ENCODE measurements at places on chromosomes 2 and 18.

DNA sequence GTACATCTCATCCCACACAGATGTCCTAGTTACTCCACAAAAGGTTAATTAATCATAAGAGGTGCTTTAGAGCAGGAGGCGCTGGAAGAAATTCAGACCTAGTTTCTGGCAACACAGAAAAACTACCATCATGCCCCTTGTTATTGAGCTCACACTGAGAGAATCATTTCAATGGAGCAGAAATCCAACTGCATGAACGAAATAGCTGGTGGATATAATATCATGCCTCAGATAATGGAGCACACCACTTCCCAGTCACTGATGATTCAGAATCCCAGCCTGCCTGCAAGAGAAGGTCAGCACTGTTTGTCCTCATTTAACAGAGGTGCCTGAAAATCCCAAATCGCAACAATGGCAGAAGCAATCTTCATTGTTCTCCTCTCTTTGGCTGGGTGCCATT lies 125.8 kb upstream of the CREB1 start:
- no peak for DNase-seq

- no peak for DNase-seq
Observed at GRCh38 chr18:26714739-26715138, 150.8 kb downstream of the AQP4 start.

DNA sequence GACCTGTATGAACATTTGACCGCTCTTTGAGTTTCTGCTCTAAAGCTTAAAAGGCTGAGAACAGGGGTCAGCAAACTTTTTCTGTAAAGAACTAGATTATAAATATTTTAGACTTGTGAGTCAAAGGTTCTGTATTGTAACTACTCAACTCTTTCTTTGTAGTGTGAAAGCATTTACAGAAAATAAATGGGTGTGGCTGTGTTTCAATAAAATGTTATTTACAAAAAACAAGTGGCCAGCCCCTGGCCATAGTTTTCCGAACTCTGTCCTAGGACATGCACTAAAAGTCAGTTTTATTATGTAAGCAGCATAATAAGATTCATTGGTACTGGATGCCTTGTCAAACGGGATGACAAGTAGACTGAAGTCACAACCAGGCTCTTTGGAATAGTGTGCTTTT lies 434.9 kb downstream of the ZEB2 start:
- no peak for DNase-seq

GRCh38 chr2:144320491-144320890 lies 199.4 kb downstream of the ZEB2 start:
- DNase-seq = no peak

GRCh38 chr18:56235071-56235470 lies 403.3 kb downstream of the TXNL1 start:
- no peak for DNase-seq

DNA sequence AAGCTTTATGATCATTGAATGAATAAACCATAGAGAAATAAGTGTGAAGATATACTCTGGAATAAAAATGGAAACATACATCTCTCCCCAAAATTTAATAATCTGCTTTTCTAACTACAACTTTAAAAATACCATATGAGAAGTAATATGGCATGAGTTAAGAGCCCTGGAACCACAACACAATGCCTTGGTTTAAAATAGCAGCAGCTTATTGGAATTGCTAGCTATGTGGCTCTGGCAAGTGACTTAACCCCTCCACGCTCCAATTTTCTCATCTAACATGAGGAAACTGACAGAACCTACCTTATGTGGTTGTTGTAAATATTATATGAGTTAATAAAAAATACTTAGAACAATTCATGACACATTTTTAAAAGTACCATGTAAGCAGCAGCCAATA lies 76.4 kb downstream of the VPS54 start:
- DNase-seq = no peak

- no peak for DNase-seq
Observed at GRCh38 chr2:195543063-195543462, 114.0 kb upstream of the SLC39A10 start.

DNA sequence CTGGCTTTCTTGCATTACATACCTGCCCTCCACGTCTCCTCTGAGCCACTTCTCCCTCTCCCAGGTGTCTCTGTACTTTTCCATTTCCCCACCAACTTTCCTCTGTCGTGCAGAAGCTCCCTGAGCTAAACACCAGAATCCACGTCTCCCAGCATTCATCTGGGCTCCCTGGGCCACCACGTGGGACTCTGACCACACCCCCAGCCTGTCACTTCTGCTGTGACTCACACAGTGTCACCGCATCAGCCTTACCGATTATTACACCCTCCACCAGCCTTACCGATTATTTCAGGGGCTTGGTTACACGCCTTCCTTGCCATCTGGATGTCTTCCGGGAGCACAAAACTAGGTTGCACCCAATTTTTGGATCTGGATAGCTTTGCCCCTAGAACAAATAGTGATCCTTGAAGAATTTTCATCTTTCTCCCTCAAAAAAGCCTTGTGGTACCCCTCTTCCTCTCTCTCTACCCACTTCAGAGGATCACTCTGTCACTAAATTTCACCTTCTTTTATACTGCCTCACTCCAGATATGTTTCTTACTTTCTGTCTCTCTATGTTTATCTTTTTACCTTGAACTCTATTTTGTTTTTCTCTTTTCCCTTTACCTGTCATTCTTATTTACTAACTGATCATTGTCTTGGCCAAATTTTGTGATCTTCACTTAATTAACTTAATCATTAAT lies 136.9 kb upstream of the CAB39 start:
- no peak for DNase-seq

- DNase-seq = no peak
Observed at GRCh38 chr2:23447405-23447804, 62.4 kb downstream of the KLHL29 start.

DNA sequence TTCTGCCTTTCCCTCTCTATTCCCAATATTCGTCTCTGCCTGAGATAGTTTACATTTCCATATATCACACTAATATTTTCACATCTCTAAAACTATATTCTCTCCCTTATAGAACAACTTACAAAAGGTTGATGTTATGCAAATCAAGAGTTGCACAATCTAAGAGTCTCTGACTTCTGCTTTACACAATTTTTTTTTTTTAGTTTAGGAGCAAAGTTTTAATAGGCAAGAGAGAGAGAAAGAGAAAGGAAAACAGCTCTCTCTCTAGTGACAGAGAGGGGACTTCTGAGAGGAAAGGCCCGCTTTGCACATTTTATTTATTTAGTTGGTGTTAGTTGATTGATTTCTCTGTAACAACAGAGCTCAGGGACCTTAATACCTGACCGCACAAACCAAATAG lies 380.2 kb downstream of the TXNL1 start:
- DNase-seq = no peak

- no peak for DNase-seq
Observed at GRCh38 chr2:168255866-168256265, 8.5 kb upstream of the STK39 start.

- DNase-seq = no peak
Observed at GRCh38 chr18:4433717-4434116, 21.4 kb downstream of the DLGAP1 start.

- peak; percentile 51 for DNase-seq
Observed at GRCh38 chr2:72893594-72894319, 6.5 kb downstream of the SPR start.

- DNase-seq = no peak
Observed at GRCh38 chr2:127641133-127641532, 4.8 kb upstream of the GPR17 start.

GRCh38 chr2:12429779-12430406 lies 286.8 kb upstream of the TRIB2 start:
- DNase-seq = no peak

GRCh38 chr18:11672846-11673454 lies 16.1 kb upstream of the GNAL start:
- DNase-seq = no peak

DNA sequence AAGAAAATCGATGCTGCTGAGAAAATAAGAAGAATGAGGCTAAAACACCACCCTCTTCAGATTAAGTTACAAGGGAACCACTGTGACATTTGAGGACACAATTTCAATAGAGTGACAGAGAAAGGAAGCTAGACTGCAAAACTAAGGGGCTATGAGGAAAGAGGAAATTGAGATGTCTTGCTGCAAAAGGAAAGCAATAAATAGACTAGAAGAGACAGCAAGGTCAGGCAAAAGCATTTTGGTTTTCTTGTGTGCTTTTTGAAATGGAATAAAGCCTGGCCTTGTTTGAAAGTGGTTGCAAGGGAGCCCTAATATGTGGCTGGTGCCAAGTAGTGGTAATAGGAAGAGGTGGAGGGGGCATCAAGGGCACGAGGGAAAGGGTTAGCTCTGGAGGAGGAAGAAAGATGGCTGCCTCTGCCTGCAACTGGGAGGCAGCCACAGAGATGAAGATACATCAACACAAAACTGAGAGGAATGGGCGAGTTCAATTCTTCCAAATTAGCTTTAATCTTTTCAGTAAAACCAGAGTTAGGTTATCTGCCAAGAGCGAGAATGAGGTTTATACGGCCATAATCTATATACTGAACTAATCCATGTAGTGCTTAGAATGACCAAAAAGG lies 1.2 kb upstream of the MRO start:
- no peak for DNase-seq

DNA sequence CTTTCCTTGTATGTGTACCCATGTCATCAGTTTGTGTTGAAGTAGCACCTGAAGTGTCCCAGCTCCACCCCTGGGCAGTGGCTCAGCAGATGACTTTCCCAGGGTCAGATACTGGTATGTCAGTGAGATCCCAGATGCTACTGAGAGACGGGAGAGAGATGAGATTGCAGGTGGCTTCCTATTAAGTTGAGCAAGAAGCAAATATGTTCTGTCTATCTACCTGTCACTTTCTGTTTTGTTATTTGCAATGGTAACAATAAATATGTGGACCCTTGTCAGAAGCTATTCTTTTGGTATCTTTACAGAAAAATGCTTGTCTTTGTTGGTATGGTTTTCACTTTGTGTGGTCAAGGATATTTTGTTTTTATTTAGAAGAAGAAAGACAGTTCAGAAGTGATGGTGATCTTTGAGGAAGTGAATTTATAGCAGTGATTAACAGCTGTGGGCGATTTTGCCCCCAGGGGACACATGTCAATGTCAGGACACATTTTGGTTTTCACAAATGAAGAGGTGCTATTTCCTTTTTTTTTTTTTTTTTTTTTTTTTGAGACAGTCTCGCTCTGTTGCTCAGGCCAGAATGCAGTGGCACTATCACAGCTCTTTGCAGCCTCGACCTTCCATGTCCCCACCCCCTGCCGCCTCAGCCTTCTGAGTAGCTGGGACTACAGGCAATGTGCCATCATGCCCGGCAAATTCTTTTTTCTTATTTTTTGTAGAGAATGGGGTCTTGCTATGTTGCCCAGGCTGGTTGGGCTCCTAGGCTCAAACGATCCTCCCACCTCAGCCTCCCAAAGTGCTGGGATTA lies 21.4 kb downstream of the MGAT5 start:
- no peak for DNase-seq

DNA sequence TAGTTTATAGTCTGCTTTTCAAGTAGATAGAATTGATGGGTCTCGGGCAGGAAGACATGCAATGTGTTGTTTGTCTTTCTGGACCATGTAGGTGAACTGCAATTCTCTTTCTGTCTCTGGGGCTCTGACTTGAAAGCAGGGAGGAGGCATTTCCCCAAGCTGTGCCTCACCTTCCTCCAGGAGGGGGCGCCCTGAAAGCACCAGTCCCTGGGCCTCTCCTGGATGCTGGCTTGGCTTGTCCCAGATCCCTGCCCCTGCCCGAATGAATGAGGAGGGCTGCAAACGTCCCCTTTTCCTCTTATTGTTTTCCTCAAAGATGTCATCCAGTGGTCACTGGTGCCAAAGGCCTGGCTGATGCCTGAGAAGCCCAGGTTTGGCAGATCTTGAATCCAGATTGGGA lies 270.6 kb downstream of the CELF4 start:
- no peak for DNase-seq

- DNase-seq = no peak
Observed at GRCh38 chr2:37742286-37742685, 70.8 kb upstream of the CDC42EP3 start.

- no peak for DNase-seq
Observed at GRCh38 chr2:165535471-165535870, 66.0 kb downstream of the CSRNP3 start.

GRCh38 chr2:128664499-128664971 lies 345.9 kb upstream of the HS6ST1 start:
- DNase-seq = no peak

DNA sequence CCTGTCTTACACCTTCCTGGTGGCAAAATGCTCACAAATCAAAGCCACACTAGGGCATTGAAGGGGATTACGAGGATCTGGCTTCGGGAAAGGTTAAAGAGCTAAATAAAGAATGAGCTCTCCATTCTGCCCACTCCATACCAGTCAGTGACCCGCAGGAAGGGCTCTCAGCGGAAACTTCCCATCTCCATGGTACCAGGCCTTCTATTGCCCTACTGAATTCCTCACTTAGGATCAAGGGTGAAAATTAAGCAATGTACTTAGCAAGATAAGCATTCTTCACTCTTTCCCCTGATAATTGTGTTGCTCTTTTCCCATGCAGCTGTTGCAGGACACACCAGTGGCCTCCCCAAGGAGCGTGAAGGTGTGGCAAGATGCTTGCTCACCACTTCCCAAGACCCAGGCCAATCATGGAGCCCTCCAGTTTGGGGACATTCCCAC lies 75.6 kb upstream of the TTC39C start:
- no peak for DNase-seq

GRCh38 chr2:128323555-128323931 lies 4.9 kb upstream of the HS6ST1 start:
- no peak for DNase-seq

- no peak for DNase-seq
Observed at GRCh38 chr2:12652723-12653122, 64.0 kb upstream of the TRIB2 start.

DNA sequence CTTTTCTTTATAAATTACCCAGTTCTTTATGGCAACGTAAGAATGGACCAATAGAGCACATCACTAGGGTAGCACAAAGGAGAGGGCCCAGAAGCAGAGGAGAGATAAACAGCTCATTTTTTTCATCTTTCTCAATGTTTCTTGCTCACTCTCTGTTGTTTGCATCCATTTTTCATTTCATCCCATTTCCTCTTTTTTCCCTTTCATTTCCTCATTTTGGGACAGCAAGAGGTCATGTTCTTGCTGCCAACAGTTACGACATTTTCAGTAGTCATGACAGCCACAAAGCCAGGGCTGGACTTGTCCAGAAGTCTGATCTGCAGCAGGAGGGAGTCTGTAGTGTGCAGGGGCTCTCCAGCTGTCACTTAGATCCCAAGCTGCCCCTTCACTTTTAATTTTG lies 52.7 kb upstream of the CYP1B1 start:
- DNase-seq = no peak

GRCh38 chr2:14423145-14423906 lies 209.2 kb upstream of the LRATD1 start:
- no peak for DNase-seq

- DNase-seq = no peak
Observed at GRCh38 chr2:150388289-150388625, 99.2 kb downstream of the RND3 start.

GRCh38 chr2:128425731-128426620 lies 107.3 kb upstream of the HS6ST1 start:
- no peak for DNase-seq

- no peak for DNase-seq
Observed at GRCh38 chr2:67548317-67549201, 151.4 kb downstream of the ETAA1 start.
